Heart left ventricle (tissue), 16 donors: ENCODE measurements at places on chromosomes 7 and 10. TPM values are rescaled to one million over a fixed set of nuclear protein-coding genes. Genes with fewer than 3 reads are reported as not detected.
A peak's percentile ranks its signal among the peaks of the same experiment; 100 is the strongest.

Gene PODXL
- 97.6 TPM for total RNA-seq

Gene TMEM213
- not detected for total RNA-seq

DNA sequence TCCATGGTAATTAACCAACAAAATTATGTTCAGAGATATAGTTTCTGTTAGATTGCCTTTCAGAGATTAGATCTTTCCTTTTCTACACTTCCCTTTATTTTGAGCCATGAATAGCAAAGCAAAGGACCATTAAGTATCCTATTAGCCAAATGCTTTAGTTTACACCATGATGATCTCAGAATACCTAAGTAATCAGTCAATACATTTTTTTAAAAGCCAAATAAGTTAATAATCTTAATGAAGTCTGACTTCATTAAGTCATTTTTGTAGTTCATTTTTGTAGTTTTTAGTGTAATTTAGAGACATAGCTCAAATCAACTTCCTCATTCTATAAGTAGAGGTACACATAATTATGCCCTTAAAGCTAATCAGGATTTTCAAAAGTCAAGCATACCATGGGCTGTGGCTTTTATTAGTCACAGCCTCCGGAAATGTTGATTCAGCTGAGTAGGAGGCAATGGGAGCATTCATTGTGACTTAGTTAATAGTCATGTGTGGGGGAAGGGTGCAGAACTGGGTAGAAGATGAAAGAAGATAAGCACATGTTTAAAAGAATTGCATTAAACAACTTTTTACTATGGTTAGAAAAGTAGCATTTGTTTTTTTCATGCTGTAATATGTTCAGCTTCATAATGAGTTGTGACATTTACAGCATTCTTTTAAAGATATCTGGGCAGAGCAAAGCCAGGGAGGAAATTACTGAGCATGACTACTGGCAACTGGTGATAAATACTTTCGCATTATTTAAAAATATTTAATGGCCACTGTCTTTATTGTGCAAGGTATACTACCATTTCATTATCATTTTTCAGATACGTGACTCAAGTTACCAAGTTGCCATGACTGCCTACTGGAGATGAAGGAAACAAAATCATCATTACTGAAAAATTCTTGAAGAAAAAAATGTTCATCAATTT lies 57.3 kb upstream of the CCDC71L start:
- peak; percentile 33 for DNase-seq

DNA sequence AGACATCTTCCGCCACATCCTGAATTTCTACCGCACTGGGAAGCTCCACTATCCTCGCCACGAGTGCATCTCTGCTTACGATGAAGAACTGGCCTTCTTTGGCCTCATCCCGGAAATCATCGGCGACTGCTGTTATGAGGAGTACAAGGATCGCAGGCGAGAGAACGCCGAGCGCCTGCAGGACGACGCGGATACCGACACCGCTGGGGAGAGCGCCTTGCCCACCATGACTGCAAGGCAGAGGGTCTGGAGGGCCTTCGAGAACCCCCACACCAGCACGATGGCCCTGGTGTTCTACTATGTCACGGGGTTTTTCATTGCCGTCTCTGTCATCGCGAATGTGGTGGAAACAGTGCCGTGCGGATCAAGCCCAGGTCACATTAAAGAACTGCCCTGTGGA lies 1.9 kb downstream of the KCND2 start:
- DNase-seq = no peak

Gene ZP3
- total RNA-seq = 8.1 TPM

DNA sequence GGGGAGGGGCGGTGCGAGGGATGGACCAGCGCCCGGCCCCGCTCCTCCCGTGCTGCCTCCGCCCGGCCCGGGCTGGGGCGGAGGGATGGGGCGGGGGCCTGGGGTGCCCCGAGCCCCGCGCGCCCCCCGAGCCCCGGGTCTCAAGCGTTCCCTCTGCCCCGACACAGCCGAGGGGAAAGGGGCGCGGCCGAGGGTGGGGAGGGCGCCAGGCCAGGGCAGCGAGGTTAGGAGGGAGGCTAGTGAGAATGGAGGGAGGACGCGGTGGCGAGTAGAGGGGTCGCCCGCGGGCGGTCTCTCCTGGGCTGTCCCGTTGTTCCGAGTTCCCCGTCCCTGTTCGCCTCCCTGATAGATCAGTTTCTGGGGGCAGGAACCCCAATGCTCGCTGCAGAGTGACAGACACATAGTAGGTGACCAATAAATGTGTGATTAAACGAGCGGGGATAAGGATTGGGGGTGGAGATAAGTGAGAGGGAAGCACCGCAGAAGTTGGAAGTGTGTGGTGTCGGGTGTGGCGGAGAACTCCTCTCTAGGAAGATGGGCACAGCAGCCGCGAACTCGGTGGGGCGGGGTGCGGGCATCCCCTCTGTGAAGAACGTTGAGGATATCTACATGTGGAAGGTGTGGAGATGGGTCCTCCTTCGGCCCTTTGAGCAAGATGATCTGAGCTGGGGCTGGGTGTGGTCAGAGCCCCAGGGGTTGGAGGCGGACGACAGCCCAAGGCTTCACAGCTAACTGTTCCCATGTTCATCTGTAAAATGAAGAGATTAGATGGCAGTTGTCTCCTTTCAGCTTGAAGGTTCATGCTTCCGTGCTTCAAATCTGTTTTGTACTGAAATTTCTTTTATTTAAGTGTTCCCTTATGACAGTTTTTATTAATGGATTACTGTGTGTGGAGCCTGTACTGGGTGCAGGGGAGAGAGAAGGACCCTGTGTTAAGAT lies 580 bp downstream of the ZNF775 start:
- no peak for DNase-seq

DNA sequence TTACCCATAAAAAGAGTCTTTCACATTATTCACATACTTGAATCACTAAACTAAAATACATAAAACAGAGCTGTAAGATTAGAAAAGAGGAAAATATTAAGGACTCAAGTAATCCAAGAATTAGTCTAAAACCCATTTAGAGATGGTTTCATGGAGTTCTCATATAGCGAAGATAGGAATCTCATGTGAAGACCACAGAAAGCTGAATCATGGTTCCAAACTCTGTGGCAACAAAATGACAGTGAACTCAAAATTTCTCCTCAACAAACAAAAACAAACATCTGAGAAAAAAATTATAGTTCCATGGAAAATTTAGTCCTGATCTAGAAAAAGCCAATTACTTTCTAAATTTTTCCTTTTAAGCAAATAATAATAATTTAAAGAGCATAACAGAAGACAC lies 34.6 kb downstream of the BAZ1B start:
- DNase-seq = no peak
